Activated T-helper 1 cell treated with Interleukin-2 at 50 U/mL for 16 hours (primary cell): ENCODE measurements at places on chromosomes 1 and 21.
A peak's percentile ranks its signal among the peaks of the same experiment; 100 is the strongest.

- no peak for DNase-seq
Observed at GRCh38 chr1:66840929-66841328, 39.9 kb upstream of the INSL5 start.

GRCh38 chr1:151472856-151473731 lies 13.8 kb upstream of the POGZ start:
- no peak for DNase-seq

- DNase-seq = no peak
Observed at GRCh38 chr1:201739080-201739479, 89.9 kb upstream of the IPO9 start.

DNA sequence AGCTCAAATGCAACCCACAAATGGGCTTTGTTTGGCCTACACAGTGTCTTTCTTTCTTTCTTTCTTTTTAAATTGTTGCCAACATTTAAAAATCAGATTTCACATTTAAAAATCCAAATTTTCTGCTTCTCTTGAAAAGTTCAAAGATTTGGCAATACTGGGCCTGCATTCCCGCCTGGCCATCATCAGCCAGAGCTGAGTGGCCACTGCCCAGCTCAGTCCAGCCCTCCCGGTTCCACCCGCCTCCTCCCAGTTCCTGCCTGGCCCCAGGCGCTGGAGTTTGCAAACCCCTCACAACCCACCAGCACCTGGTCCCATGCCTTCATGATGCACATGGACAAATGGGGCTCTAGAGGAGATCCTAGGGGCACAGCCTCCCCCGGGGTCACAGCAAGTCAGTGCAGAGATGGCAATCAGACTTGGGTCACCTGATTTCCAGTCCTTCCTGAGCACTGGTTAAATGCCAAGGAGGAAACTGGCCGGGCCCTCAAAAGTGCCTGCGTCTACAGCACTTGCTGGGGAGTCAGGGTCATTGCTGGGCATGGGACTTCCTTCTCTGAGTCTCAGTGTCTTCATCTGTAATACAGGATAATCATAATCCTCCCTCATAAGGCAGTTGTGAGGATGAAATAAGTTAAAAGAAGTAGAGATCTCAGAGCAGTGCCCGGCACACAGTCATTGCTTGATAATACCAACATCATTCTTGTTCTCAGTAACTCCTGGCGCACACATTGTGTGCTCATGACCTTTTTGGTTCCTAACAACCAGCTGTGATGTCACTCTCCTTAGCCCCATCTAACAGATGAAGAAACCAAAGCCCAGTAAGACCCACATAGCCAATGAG lies 41.0 kb upstream of the LAPTM5 start:
- DNase-seq = no peak

GRCh38 chr1:201142011-201142848 lies 12.0 kb downstream of the TMEM9 start:
- no peak for DNase-seq

GRCh38 chr21:42037943-42038342 lies 27.8 kb upstream of the ZBTB21 start:
- no peak for DNase-seq

DNA sequence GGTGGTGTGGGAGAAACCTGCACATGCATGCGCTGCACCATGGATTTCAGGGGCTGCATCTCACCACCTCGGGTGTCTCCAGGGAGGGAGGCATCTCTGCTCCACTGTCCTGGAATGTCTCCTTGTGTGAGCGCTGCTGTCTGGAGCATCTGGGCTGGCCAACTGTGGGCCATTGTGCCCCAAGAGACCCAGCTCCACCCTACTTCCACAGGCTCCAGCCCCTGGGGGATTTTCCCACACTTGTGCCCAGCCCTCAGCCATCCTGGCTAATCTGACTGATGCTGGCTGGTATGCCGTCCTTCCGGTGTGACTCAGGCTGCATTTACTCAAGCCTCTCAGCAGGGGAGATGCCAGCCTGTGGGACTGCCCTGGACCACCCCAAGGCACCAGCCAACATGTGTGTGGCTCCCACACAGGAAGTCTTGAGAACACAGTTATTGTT lies 62.0 kb downstream of the TRIM11 start:
- no peak for DNase-seq

DNA sequence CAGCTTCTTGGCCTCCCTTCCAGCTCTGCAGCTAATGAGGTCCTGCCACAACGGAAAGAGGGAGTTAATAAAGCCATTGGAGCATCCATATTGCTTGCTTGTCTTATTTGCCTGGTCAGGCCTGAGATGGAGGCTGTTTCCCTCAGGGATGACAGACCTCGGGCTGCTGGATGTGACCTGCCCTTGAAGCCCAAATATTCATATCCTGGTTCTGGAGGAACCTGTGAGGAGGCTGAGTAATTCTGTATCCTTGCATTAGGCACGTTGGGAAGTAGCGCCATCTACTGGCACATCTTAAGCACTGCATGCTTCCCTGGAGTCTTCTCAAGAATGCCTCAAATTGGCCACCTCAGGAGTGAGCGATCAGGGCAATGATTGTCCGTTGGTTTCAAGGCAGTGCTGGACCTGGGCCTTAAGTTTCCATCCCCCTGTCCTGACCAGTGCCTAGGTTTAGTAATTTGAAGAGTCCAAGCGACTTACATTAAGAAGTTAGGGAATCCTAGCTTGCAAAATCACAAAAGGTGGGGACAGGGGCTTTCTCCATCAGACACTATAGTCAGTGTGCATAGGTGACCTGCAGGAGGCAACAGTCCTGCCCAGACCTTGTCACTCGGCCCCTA lies 13.8 kb upstream of the NASP start:
- DNase-seq = peak; percentile 46

DNA sequence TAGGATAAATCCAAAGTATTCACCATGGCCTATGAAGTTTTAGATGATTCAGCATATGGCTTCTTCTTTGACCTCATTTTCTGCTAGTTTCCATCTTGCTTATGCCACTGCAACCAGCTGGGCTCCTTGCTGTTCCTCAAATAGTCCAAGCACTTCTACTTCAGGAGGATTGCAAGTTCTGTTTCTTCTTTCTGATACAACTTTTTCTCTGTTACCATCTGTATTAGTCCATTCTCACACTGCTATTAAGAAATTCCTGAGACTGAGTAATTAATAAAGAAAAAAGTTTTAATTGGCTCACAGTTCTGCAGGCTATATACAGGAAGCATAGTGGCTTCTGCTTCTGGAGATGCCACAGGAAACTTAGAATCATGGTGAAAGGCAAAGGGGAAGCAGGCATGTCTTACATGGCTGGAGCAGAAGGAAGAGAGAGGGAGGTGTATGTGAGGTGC lies 20.3 kb downstream of the PTGS2 start:
- DNase-seq = no peak

- DNase-seq = no peak
Observed at GRCh38 chr21:38471766-38472165, 26.5 kb downstream of the ERG start.

GRCh38 chr1:204760757-204761156 lies 75.2 kb upstream of the LRRN2 start:
- DNase-seq = no peak

DNA sequence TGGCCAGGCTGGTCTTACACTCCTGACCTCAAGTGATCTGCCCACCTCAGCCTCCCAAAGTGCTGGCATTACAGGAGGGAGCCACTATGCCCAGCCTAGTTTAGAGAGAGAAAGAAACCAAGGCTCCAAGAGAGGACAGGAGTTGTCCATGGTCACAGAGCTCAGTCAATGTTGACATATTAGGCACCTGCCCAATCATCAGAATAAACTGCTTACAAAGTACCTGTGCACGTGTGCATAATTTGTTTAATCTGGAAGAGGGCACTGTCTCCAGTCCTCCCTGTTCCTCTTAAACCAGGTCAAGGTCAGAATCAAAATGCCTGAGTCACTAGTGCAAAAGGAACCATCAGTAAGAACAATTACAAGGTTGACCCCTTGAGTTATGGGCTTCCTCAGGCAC lies 20.3 kb upstream of the MPZL1 start:
- no peak for DNase-seq

DNA sequence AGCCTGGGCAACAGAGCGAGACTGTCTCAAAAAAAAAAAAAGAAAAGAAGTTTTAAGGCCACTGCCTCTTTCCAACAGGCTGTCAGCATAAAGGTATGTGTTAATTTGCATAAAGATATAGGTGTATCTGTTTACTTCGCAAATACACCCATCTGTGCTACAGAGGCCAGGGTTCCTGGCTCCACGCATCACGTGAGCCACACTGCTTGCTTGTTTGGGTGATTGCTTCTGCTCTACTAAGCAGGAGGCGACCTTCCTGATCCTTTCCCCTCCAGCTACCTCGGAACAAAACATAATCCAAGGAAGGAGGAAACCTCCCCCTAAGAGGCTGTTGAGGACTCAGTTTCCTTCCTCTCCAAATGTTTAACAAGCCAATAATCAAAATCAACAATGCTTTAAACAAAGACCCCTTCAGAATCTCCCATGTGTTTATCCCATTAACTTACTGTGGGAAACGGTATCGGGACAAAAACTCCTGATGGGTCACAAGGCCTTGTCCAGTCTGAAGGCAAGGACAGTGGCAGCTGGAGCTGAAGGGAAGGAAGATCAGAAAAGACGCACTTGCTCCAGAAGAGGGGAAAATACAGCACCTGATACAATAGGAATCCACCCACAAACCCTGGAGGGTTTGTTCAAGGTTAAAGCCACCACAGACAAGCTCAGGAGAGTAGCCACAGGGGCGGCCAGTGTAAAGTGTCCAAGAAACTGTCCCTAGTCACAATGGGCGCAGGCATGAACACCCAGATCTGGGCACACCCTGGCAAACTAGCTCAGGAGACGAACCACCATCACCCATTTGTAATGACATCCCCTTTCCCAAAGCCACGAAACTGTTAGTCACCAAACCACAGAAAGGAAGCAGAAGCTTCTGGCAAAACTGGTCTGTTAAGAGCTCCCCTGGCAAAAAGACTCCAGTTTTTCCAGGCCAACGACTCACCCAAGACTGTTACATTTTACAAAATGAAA lies 17.2 kb downstream of the CTNNBIP1 start:
- no peak for DNase-seq

- no peak for DNase-seq
Observed at GRCh38 chr1:233520261-233521191, 93.4 kb upstream of the KCNK1 start.

DNA sequence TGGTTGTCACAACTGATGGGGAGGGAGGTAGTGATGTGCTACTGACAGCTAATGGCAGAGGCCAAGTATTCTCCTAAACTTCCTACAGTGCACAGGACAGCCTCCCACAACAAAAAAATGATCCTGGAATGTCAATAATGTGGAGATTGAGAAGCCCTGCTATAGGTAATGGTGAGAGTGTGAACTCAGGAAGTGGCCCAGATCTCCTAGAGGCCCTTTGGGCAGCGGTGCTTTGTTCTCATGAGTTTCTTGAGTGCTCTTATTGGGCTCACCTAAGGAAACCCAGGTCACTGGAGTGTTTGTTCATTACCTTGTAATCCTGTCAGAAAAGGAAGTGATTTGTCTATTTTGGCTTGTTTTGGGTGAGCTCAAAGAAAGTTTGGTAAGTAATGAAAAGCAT lies 5.9 kb downstream of the OTUD3 start:
- DNase-seq = no peak

GRCh38 chr1:20361805-20362381 lies 71.2 kb downstream of the VWA5B1 start:
- DNase-seq = peak; percentile 8

- no peak for DNase-seq
Observed at GRCh38 chr1:158604968-158605367, at the start of gene OR10Z1. OR10Z1 (plus strand) TSS chr1:158605268; CDS start chr1:158606439, 1,171 bp downstream.

GRCh38 chr1:220813013-220813412 lies 26.3 kb downstream of the MTARC1 start:
- DNase-seq = no peak

- DNase-seq = no peak
Observed at GRCh38 chr1:205077158-205077933, 6.9 kb downstream of the TMEM81 start.

GRCh38 chr1:15370781-15371520 lies 38.7 kb upstream of the EFHD2 start:
- DNase-seq = no peak

- no peak for DNase-seq
Observed at GRCh38 chr1:150765296-150765976, at the start of gene CTSS. CTSS (minus strand) TSS chr1:150765778; CDS start chr1:150764763, 1,015 bp downstream.

DNA sequence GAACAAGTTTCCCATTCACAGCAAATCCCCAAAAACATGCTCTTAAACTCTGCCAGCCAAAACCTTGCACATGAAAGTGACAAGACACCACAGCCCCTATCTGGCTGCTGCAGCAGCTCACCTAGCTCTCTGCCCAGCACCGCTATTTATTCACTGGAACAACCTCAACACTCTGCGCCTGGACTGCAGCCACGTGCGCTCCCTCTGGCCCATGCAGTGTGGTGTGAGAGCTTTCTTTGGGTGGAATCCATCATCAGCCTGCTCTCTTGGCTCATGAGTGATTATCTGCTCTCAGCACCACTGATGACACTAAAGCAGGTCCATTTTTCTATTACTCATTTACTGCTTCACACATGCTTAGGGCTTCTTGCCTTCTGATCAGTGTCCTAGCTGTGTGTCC lies 11.4 kb downstream of the KCNJ6 start:
- no peak for DNase-seq

DNA sequence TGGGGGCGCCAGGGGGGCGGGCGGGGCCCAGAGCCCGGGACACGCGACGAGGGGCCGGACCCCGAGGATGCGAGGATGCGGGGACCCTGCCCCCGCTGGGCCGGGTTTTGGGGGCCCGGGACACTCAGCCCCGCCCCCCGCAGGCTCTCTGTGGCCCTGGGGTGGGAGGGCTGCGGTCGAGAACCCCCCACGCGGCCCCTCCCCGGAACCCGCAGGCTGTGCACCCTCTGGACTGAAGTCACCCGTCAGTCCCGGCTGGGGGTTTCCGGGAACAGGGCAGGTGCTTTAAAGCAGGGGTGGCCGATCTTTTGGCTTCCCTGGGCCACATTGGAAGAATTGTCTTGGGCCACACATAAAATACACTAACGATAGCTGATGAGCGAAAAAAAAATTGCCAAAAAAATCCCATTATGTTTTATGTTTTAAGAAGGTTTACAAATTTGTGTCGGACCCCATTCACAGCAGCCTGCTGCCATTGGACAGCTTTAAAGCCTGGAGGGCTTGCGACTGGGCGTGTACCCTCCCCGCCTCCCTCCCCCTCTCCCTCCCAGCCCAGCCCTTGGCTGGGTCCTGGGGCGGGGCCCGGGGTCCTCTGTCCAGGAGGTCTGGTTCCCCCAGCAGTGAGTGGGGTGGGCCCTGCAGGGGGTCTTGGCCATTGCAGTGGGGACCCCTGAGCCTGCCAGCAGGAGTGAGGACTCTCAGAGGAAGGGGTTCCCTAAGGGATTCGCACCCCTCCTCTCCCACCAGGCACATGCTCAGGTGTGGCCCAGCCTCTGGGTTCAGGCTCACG lies 21.6 kb upstream of the C1orf159 start:
- peak; percentile 55 for DNase-seq
